Germinal center (tissue), 1 donor: ENCODE measurements at places on chromosomes 4 and X.
A peak's percentile ranks its signal among the peaks of the same experiment; 100 is the strongest.

DNA sequence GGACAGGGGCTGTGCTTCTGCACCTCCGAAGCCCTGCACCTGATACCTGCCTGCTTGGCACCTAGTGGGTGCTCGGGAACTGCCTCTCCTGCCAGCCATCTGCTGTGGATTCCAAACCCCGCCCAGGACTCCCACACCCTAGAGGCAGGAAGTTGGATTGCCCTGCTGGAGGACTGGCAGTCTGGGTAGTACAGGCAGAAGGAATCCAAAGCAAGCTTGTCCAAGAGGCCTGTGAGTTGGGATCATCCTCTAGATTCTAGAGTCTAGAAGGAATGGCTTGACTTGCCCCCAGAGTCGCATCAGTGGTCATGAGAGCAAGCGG, 64.6 kb upstream of the MTM1 start:
- no peak for DNase-seq

DNA sequence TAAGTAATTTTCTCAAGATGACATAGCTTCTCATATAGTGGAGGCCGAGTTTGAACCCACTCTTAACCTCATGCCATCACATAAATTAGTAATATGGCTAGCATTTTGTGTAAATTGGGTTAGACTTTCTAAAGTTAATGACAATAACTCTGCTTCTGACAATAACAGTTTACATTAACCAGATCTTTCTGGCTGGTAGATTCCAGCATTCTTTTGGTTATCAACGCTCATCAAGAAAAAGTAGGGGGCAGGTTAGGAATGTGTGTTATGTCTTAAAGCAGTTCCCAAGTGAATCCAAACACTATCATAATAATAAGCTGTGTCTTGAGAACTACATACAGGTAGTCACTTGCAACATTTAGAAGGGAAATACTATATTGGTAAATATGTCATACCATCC, 162.5 kb downstream of the PRDM5 start:
- DNase-seq = no peak

DNA sequence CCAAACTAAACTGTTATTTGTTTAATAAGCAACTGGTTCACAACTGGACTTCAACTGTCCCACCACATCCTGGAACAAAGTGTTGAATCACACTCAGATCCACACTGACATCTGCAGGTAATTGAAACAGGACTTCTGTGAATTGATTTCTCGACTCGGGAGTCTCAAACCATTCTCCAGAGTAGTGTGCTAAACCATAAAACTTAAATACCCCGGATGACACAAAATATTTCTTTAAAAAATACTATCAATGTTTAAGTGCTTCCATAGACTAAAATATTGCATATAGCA, 95.4 kb upstream of the PLAC1 start:
- no peak for DNase-seq

DNA sequence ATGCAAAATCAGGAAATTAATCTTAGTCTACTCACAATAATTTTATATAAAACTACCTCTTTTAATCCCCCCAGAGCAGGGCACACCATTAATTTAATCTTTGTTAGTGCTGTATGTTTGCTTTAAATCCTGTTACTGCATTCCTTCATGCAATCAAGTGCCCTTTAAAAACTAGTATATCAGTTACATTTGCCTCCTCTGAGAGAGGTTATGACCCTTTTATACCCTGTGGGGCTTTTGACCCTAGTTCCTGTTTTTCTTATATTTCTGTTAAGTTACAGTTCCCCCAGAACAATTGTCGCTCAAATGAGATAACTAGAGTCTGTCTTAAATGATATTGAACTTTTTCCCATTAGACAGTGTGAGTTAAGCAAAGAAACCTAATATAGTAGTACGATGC, 46.2 kb downstream of the GPC4 start:
- DNase-seq = no peak

- DNase-seq = no peak
Measured at GRCh38 chrX:141320801-141321200, 78.5 kb upstream of the SPANXC start.

DNA sequence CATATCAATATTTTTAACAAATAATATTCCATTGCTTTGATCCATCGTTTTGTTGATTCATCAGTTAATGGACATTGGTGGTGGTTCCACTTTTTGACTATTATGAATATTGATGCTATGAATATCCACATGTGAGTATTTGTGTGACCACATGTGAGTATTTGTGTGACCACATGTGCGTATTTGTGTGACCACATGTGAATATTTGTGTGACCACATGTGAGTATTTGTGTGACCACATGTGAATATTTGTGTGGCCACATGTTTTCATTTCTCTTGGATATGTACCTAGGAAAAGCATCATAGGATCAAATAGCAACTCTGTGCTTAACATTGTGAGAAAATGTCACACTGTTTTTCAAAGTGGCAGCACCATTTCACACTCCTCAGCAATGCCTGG, 433.6 kb upstream of the FRG1 start:
- no peak for DNase-seq

- DNase-seq = peak; percentile 35
Measured at GRCh38 chr4:85477534-85477933, 2.6 kb downstream of the ARHGAP24 start.

DNA sequence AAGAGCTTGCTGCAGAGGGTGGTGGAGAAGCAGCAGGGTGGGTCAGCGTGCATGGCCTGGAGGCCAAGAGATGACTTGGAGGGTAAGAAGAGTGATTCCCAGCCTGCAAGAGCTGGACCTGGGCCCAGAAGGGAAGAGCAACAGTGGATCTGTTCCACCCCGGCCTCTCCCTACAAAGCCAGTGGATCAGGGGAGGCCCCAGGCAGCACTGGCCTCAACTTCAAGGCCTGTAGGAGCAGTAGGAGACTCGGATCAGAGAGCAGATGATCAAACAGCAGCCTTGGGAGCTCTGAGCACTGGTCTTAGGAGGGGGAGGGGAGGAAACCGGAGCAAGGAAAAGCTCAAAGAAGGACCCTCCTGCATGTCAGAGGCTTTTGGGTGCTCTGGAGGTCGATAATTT, 7.6 kb downstream of the L1CAM start:
- no peak for DNase-seq

- DNase-seq = no peak
Measured at GRCh38 chr4:132797856-132798255, 351.2 kb upstream of the PCDH10 start.

DNA sequence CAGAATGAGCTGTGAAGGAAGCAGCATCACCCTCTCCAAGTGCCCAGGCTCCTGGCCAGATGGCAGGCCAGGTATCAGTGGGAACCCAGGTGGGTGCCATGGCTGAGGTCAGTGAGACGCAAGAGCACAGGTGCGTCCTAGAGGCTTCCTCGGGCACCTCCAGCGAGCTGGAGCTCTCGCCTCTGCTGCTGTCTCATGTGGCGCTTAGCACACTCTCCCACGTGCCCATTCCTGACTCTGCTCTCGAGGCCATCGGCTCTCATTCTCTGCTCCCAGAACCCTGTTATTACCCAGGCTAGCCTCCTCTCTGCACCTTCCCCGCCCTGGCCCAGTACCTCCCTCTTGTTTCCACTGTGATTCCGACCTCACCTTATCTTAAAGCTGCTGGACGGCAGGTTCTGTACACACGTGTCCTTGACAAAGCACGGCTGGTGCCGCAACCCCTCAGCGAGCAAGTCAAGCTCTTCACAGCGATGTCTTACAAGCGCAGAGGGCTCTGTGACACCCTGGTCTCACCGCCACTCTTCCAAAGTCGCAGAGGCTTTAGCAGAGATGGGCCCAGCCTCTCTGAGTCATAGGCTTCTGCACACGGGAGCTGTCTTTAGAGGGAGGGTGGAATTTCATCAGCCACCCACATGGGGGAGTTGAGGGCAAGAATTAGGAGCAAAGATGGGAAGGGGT, 15.4 kb upstream of the MSANTD1 start:
- no peak for DNase-seq

DNA sequence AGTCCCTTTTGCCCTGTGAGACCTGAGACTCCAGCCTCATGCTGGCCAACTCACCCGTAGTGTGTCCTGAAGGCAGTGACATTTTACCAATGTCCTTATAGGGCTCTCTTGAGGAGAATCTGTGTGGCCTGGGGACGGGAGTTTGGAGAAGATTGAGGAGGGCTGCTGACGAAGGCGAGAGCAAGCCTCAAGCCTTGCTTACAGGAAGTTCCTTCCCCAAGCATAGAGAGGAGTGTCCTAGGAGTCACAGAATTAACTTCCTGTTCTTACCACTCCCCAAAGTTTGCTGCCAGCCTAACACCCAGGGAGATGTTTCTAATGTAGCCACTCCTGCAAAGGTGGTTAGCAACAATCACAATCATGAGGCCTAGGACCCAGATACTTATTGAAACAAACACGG, at the start of gene NXF3:
TSS of gene NXF3 (minus strand) at position 202 of the 400 bp plus-strand sequence. CDS start at position 82, 120 bp downstream.
- no peak for DNase-seq

DNA sequence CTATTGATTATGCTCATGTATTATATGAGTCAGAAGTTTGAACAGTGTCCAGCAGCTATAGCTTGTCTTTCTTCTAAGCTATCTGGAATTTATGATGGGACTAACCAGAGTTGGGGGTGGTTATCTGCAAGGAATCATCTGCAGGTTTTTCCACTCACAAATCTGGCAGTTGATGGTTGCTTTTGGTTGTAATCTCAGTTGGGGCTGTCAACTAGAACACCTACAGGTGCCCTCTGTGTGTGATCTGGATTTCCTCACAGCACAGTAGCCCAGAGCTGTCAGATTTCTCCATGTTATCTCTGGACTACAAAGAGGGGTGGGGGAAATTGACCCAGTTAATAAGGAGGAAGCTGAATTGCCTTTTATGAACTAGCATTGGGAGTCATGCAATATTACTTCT, 51.4 kb upstream of the MAP9 start:
- DNase-seq = no peak

DNA sequence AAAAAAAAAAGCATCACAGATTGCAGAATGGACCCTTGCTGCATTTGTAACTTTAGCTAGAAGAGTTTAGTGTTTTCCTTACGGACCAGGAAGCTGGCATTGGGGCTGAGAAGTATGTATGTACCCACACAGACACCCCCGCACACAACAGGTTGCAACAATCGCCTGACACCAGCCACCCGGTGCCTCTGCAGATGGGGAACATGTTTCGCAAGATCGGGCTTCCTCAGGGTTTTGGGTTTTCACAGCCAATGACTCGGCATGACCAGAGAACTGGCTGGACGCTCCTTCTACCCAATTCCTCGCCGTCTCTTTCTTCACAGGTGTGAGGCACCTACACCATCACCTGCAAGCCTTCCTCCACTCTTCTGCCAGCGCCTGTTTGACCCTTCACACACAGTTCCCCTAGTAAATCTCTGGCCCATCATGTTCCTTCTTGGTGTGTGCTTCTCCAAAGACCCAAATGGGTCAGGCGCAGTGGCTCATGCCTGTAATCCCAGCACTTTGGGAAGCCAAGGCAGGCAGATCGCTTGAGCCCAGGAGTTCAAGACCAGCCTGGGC, 70.4 kb downstream of the DHRSX start:
- DNase-seq = no peak

- DNase-seq = no peak
Measured at GRCh38 chrX:12949205-12949926, 25.5 kb upstream of the TMSB4X start.
